Left forelimb (tissue), 1 donor: ENCODE measurements at places on chromosomes 5 and 9.

DNA sequence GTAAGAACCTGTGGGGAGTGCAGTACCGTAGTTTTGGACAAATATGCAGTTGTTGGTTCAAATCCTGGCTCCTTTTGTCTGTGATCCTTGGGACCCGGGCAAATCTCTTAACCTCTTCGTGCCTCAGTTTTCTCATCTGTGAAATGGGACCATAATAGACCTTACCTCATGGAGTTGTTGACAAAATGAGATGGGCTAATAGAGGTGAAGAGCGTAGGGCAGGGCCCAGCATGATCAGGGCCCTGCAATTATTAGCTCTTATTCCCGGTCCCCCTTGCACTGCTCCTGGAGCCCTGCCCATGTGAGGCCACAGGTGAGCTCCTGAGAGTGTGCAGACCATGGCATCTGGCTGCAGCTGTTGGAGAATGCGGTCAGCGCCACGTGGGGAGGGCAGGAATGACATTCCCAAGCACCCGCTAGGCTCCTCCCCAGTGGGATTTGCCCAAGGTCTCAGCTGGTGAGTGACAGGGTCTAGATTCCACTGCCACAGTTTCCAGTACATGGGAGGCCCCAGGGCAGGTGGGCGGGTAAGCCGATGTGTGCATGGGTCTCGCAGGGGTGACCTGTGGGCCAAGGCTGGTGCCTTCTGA is 41.0 kb downstream of the NEK6 start:
- DNase-seq = no peak

- no peak for DNase-seq
Measured at GRCh38 chr5:68027519-68027918, 188.0 kb upstream of the PIK3R1 start.

- no peak for DNase-seq
Measured at GRCh38 chr5:35246411-35246810, 16.1 kb upstream of the PRLR start.

DNA sequence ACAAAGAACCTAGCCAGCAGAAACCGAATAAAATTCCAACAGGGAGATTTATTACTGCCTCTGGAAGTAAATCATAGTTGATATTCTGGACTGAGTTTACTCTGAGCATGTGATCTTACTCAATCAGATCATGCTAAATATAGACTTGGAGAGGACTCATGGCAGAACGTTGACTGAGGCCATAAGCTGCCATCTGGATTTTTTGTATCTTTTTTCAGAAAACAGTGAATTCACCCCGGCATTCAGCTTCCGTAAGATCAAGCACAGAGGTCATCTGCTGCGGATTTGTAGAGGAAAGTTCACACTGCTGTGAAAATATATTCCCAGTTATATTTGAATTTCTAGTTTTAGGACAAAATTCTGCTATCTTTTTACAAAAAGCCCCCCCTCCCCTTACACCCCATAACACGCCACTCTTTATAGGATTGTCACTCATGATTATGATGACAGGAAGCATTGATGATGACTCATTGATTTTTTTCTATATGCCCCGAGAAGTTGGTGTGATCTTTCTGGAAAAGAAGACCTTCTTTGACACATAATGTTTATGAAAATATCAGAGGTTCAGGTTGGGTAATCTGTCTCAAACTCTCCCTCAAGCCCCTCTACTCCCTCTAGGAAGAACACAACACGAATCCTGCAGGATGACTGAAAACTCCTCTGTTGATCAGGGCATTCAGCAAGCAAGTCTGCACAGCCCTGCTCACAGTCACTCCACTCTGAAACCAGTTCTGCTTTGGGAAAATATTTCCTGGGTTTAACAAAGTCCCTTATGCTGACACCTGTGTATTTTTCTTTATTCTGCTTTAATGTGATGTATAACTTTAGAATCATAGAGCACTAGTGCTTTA is 70.8 kb downstream of the NXNL2 start:
- DNase-seq = no peak

- no peak for DNase-seq
Measured at GRCh38 chr5:42880496-42881150, 68.9 kb upstream of the SELENOP start.

GRCh38 chr9:112061152-112061740 is 113.9 kb downstream of the SUSD1 start:
- DNase-seq = no peak

GRCh38 chr5:56185768-56186311 is 47.3 kb downstream of the ANKRD55 start:
- DNase-seq = no peak

DNA sequence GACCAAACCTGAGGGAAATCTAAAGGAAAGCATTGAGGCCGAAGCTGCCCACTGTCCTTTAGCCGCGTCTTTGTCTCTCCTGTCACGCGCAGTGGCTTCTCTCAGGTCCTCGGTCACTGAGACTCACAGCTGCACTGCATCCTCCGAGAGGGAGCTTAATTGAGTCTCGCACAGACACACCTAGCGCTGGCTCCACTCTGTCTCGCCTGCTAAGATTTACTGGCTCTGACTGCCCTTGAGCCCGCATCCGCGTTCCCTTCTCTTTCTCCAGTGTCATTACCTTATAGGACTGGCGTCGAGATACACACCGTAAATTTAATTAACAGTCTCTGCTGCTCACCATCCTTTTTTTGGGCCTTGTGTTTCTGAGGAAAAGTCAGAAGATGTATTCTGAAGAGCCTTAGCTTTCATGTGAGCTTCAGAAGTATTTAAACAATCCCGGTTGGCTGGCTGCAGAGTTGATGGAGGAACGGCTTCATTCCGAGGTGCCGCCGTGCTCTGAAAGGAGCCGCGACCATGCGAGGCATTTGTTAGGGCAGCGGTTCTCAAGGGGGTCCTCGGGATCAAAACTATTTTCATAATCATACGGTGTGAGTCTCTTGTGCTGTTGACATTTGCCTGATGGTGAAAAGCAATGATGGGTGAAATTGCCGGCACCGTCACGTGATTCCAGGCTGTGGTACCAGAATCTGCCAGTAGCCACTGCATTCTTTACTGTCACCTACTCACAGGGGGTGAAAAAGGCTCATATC is 58.3 kb downstream of the GPR107 start:
- no peak for DNase-seq

DNA sequence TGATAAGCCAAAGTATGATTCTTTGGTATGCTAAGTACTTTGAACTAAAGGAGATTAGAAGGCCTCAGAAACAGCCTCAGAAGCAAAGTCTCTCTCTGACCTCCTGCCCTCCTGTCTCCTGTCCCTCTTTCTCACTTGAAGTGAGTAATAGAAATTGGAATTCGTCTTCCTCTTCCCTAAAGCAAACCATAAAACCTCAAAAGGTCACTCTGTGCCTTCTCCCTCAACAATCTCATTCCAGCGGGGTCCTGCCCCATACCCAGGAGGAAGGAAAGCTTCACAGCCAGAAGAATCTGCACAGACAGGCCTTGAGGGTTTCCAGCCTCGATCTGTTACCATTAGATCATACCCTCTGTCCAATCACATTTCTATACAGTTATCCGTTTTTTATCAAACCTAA is 87.8 kb downstream of the HAPLN1 start:
- DNase-seq = no peak

DNA sequence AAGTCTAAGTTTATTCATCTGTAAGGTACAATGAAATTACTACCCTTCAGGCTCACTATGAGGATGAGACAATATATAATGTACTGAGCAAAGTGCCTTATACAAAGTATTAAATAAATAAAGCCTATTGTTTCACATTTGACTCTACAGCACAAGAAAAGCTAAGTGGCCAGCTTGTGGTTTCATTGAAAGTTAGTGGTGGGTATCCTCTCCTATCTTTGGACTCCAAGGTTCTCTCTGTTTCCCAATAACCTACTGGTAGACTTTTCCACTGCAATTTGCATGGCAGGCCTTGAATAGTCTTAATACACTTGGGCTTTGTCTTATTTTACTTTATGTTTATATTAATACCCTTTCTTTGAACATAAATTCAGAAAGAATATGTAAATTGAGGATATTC is 262.7 kb downstream of the DEPDC1B start:
- no peak for DNase-seq

DNA sequence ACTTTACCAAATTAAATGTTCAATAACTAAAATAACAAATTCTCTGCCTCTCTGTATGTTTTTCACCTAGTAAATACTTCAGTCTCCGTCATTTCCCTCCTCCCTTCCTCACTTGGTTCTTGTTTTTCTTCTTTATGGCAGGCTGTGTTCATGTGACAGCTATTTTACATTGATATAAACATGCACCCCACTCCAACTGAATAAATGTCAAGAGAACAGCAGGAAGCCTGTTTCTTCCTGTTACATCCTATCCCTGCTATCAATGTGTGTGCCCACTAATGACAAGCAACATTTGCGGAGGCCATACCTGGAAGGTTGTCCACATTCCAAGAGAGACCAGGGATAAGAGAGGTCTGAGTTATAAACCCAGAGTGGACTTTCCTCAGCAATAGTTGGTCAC is 145.2 kb upstream of the MAST4 start:
- no peak for DNase-seq

DNA sequence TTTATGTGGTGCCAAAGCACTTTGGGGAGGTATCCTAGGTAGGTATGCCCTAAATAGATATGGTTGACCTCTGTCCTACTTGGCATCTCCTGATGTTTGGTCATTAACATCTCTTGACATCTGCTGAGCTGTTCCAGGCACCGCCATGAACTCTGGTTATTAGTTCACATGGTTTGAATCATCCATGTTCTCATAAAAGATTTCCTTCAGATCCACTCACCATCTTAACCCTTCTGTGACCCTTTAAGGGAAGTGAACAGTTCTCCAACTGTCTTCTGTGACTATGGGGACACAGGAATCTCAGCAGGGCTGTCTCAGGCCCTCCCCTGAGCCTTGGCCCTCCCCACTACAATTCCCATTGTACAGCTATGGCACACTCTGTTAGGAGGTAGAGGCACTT is 167.7 kb downstream of the CDH6 start:
- DNase-seq = no peak

GRCh38 chr5:132202711-132203463 is 24.8 kb downstream of the P4HA2 start:
- DNase-seq = no peak

DNA sequence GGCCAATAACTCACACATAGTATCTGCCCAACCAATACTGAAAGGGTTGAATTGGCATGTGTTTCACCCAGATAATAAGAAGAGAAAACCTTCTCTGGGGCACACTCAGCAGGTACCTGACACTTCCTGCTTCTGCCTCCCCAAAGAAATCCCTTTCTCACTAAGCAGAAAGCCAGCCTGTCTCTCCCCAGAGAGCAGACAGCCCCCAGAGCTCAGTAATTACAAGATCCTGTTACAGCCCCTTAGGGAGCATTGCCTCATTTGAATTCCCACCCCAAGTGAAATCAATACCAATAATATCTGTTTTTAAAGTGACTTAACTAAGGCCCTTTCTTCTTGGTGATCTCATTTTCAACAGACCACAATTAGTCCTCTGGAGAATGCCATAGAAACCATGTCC is 38.5 kb upstream of the FOXI1 start:
- no peak for DNase-seq

- DNase-seq = no peak
Measured at GRCh38 chr9:5510360-5510931, at the start of gene PDCD1LG2. Gene PDCD1LG2, plus strand, starts transcription at chr9:5510531. Its CDS starts 12,016 bp downstream, at chr9:5522547.

DNA sequence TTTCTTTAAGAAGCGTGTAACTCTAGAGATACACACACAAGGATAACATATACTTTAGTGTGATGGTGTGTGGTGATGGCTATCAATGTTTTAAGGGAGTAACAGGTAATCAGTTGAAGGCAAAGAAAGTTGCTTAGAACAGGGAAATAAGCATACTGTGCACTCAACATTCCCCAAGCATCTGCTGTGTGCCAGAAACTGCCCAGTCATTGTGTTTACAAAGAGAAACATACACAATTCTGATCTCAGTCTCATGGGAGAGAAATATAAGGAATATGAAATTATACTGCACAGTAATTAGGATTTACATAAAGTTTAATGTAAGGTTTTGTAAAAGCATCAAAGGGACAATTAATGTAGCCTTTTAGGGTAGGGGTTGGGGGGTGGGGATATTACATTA is 224.1 kb upstream of the TYRP1 start:
- DNase-seq = no peak
